ENCODE measurements at places on chromosomes 7 and 10.

GRCh38 chr7:71229699-71230098 lies 97.8 kb downstream of the GALNT17 start:
- no peak for DNase-seq

GRCh38 chr10:63064706-63065105 lies 68.4 kb upstream of the NRBF2 start:
- DNase-seq: no peak

- DNase-seq: no peak
Observed at GRCh38 chr7:47730142-47730541, 148.2 kb upstream of the TNS3 start.

GRCh38 chr10:98910048-98910447 lies 325.6 kb downstream of the HPSE2 start:
- DNase-seq: no peak

DNA sequence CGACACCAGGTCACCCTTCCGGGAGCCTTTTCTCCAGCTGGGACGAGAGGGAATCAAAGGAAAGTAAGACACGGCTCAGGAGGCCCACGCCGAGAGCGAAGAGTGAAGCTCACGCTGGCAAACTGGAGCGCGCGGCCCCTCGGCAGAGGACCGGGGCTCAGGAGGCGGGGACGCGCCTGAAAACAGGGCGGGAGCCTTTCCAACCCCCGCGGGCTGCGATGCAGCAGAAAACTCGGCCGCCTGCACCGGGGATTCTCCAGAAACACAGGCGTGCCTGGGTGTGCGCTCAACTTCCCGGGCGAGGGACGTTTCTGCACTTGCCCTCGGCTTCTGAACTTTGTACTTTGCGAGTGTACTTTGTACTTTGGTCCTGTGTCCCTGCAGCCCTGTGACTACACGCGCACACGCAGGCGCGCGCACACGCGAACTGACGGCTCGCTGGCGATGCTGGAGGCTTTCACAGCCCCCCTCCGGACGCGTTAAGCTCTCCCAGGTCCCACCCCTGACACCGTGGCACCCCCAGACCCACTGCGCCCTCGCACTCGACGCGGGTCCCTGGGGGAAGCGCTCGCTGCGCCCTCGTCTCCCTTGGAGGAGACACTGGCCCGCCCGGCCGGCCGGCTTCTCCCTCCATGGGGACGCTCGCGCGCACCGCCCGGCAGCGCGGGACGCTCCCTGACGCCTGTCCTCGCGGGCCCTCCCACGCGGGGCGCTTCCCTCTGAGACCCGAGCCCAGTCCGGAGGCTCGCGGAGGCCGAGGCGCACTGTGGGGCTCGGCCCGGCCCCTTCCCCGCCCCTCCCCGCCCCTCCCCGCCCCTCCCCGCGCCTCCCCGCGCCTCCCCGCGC lies 588 bp upstream of the PAOX start:
- peak; percentile 50 for DNase-seq

GRCh38 chr7:105905910-105906568 lies 29.6 kb upstream of the ATXN7L1 start:
- no peak for DNase-seq

- no peak for DNase-seq
Observed at GRCh38 chr10:124065382-124066125, 27.8 kb downstream of the CHST15 start.

- DNase-seq: no peak
Observed at GRCh38 chr10:108638225-108638624, 1285.1 kb downstream of the XPNPEP1 start.

DNA sequence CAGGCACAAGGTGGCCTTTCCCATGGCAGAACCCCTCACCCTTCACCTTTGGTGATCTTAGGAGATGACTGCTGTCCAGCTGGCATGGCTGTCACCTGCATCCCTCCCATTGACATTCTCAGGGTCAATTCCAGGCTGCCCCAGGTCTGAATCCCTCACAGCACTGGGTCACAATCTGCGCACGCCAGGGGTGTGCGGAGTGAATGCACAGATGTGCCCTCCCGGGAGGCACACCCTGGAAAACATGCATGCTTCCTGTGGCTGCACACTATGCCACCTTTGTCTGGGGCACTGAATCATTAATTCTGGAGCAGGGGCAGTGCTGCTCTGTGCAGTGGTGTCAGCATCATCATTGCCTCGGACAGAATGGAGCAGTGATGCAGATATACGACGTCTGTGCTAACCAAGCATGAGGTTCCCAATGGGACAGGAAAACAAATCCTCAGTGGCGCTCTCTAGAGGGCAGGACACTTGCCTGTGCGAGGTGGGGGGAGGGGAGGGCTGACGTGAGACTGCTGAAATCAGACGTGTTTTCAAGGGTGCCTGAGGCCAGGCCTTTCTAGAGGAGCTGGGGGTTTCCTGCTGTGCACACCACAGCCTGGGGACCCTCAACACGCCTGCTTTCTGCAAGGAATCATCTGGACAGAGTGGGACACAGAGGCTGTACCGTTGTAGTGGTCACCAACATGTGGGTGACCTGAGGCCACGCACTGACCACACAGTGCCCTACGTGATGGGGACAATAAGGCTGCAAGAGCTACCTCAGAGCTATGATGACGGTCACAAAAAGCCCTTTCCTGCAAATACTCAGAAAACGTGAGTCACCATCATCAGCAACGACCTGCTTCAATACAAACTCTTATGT lies 77.9 kb downstream of the HIPK2 start:
- no peak for DNase-seq

DNA sequence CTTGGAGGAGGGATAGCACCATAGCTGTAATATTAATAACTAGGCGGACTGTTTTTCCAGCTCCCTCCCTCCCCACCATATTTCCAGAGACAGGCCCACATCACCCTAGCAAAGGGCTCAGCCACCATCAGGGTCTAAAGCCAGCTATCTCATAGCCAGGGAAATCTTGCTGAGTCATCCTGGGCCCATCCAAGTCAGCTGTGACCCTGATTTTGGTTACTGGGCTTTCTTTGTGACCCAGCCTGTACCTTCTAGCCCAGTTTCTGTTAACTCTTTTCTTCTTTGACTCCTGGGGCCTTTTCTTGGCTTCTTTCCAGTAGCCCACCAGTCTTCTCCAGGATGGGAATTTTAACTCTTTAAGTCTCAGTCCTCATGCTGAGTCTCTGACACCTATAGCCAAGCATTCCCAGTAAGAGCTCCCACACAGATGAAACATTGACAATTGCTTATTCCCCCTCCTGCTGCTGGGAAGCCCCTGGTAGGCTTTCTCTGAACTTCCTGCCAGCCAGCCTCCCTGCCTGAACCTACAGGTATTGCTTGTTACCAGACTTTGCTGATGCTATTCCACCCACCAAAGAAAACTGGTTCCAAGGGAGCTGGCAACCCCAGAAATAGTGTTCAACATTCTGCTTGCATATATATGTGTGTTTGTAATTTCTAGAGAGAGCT lies 34.8 kb upstream of the ADO start:
- DNase-seq: no peak

DNA sequence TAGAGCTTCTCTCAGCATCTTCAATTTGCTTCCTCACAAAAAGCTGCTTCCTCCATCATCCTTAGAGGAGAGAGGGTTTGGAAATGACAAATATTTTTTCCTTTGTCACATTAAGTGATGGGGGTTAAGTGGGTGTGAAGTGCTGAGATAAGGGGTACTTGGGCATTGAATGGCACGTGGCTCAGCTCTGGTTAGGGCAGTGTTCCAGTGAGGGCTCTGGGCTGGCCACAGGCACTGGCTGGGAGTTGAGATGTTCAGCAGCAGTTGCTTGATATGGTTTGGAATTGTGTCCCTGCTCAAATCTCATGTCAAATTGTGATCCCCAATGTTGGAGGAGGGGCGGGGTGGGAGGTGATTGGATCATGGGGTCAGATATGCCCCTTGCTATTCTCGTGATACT lies 33.7 kb upstream of the CHCHD3 start:
- no peak for DNase-seq

DNA sequence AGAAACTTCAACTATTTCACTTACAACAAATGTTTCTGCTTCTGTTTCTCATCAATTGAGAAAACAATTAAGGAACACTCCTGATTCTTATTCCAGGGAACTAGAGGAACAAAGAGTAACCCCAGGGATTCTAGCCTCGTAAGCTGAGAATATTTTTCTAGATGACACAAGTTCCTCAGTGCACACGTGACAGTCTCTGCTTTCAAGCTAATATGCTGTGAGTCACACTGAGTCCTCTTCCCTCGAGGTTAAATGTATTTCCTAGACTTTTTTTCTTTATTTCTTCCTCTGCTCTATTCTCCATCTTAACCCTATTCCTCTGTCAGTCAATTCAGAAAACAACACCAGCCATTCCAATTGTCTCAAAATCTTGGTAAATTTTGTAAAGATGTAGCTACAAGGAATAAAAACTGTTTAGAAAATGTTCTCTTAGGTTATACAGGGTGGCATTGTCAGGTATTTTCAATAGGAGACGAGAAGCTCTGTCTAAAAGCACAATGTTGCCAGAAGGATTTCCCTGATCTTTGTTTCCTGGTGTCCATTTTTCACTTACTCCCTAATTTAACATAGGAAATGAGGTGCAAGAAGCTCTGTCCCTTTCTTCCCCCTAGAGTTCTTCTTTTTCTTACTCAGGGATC lies 5.8 kb upstream of the C1GALT1 start:
- no peak for DNase-seq

GRCh38 chr7:130831817-130832481 lies 97.9 kb upstream of the KLF14 start:
- peak; percentile 14 for DNase-seq

GRCh38 chr10:24872790-24873182 lies 79.6 kb downstream of the PRTFDC1 start:
- DNase-seq: no peak

DNA sequence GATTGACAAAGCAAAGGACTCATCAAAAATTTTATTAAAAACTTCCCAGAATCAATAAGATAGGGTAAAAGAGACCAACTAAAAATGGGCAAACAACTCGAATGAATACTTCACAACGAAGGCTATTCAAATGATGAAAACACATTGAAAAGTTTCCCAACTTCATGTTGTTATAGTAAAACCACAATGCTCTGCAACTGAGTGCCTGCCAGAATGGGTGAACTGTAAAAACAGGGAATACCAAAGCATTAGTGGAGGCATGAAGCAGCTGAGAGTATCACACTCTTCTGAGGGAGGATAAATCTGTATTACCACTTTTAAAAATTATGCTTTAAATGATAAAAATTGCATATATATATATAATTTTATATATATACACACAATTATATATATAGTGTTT lies 1214.7 kb downstream of the SORCS3 start:
- no peak for DNase-seq

DNA sequence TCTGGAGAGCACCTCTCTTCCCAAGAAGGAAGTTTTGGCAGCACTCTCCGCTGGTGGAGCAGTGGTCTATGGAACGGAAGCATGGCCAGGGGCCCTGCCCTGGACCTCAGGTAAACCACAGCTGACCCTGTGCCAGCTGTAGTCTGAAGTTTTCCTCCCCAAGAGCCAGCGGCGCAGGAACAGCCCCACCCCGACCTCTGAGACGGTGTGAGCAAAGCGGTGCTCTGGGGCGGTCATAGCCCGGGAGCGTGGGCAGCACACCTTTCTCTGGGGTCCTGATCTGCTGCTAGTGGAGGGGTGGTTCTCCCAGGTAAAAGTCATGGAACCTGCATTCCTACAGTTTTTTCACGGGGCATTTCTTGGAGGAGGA lies 52.6 kb downstream of the TSPAN15 start:
- DNase-seq: no peak

- DNase-seq: no peak
Observed at GRCh38 chr10:3106928-3107425, 39.6 kb downstream of the PFKP start.

DNA sequence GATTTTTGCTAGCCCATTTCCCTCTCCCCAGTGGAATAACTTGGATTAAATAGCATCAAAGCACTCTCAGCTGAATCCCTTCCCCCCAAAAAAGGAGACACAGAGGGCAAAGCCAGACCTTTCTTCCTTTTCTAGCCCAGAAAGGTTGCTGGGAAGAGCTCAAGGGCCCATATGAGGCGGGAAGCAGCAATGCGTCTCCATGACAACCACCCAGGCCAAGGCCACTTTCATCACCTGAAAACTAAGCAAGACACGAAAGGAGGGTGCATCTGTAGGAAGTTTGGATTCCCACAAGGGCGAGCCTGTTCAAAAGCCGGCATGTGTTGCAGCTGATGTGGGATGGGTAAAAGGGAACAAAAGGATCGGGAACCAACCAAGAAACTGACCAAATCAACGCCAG lies 229.1 kb downstream of the PLXNA4 start:
- DNase-seq: no peak

DNA sequence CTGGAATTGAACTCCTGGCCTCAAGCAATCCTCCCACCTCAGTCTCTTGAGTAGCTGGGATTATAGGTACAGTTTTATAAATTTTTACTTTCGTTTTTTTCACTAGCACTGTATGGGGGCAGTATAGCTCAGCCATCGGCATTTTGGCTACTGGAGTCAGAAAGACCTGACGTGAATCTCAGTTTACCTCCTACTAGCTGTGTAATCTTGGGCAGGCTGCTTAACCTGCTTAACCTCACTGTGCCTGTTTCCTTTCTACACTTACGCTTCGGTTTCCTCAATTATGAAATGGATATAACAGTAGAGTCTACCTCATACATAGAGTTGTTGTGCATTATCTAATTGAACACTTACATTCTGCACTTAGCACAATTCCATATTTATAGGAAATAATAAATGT lies 16.7 kb downstream of the STN1 start:
- no peak for DNase-seq

- no peak for DNase-seq
Observed at GRCh38 chr7:129855234-129855673, 97.5 kb downstream of the UBE2H start.

DNA sequence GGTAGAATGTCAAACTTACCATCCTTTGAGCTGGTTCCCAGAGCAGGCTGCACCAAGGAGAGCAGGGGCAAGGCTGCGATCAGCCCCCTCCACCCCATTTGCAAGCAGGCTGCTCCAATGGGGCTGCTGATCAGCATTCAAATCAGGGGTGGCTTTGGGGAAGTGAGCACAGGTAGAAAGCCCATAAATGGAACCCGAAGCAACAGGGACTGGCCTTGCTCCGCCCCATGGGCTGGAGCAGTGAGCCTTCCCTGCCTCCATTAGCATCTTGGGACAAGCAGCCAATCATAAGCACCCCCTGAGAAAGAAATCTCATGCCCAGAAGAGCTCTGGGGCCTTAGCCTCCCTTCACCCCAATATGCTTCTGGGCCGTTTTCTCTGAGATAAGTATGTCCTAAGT lies 4.0 kb upstream of the PKD1L1 start:
- DNase-seq: no peak

DNA sequence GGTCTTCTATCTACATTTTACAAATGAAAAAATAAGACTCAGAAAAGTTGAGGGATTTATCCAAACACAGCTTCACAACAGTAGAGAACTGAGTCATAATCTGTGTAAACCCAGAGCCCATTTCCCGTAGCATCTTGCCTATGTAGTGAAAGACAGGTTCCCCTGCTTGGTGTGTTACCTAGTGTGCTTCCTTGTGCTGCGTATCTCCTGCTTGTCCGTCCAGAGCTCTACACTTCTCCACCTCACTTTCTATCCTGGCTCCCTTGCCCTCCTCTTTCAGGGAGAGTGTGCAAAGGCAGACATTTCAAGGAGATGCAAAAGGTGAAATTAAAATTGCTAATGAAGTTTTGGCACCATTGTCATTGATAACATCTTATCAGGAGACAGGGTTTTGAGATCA lies 1.4 kb upstream of the ASNS start:
- no peak for DNase-seq

- DNase-seq: no peak
Observed at GRCh38 chr7:19117091-19117869, at the start of gene TWIST1. Gene TWIST1 (minus strand): TSS chr7:19117636. CDS start chr7:19117321, 315 bp downstream.

- peak; percentile 29 for DNase-seq
Observed at GRCh38 chr10:86673827-86674581, 5.7 kb downstream of the LDB3 start.
